ENCODE measurements at places on chromosomes 5 and 9.

DNA sequence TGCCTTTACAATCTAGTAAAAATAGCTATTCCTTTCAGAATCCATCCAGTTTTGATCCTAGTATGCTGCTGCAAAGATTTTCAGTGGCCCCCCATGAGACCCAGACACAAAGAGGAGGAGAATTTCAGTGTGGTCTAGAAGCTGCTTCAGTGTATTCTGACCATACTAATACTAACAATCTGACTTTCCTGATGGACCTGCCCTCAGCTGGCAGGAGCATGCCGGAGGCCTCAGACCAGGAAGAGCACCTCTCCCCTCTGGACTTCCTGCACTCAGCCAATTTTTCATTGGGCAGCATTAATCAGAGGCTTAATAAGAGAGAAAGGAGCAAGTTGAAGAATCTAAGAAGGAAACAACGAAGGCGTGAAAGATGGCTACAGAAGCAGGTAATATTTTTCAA, 48.5 kb downstream of the RNF180 start:
- DNase-seq = no peak

DNA sequence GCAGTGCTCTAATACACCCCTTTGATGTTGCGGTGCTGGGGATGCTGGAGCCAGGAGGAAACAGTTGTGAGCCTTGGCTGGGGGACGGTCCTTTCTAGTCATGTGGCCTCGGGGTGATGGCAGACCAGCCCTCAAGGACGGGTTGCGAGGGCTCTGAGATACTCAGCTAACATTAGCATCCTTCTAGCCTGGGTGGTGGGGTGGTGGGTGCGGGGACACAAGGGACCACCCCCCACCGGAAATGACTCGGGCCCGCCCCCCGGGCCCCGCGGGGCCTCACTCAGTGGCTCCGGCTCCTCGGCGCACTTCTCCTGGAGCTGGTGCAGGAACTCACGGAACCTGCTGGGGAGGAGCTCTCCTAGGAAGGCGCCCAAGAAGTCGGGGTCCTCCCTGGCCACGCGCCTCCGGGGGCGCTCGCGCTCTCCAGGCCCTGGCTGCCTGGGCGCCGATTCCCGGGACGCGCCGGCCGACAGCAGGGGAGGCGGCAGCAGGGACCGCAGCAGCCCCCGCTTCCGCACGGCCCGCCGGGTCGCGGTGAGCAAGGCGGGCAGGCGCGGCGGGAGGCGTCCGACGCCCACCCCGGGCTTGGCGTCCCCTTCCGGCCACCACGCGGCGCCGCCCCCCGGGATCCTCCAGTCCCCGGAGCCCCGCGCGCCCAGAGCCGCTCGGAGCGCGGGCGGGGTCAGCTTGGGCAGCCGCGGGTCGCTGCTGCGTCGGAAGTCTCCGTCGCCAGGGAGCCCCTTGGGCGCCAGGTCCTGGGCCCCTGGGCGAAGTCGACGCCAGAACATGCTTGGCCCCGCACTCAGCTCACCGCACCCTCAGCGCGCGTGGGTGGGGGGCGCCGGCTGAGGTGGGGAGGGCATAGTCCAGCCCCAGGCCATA, 873 bp downstream of the C9orf50 start:
- no peak for DNase-seq

DNA sequence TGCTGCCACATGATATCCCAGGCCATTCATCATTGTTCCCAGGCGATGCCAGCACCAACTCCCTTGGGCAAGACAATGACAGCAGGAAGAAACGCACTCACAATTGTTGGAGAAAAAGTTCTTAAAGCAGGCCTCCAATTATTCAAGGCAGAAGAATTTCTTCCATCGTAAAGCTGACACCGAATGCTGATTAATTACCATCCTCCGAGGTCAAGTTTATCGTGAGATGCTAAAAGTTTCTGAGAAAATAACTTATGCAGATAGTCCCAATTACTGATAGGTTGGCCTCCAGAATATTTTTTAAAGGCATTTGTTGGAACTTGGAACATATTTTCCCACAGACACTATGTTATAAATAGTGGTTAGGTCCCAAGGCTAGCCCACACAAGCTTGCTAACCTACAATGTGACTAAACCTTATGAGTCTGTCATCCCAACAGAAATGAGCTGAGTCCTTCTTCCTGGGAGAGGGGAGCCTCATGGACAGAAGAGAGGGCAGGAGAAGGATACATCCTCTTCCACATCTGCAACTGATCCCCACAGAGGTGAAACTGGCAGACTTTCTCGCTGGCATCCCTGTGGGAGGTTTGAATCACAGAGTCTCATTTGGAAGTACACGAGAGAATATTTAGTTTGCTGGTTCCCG, 202.4 kb upstream of the TBC1D2 start:
- no peak for DNase-seq

GRCh38 chr5:76401801-76402250, 1.3 kb upstream of the IQGAP2 start:
- DNase-seq = peak; percentile 85

GRCh38 chr9:34656992-34657391, 5.0 kb downstream of the IL11RA start:
- DNase-seq = no peak

DNA sequence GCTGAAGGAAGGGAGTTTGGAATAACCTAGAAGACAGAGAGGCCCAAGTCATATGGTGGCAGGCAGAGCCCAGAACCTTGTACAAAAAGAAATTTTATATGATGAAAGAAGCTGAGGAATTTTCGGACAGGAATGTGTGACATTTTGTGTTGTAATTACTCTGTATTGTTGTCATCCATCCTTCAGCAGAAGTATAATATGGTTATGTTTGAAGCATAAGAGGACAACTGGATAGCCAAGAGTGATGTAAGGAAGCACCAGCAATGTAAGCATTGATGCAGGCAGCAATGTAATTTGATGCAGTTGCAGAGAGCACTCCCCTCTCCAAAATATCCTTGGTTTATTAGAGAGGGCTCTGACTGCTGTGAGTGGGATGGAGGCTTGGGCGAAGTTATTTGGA, 19.1 kb upstream of the SNX2 start:
- DNase-seq = no peak
